ENCODE measurements at places on chromosomes 11 and 22.

DNA sequence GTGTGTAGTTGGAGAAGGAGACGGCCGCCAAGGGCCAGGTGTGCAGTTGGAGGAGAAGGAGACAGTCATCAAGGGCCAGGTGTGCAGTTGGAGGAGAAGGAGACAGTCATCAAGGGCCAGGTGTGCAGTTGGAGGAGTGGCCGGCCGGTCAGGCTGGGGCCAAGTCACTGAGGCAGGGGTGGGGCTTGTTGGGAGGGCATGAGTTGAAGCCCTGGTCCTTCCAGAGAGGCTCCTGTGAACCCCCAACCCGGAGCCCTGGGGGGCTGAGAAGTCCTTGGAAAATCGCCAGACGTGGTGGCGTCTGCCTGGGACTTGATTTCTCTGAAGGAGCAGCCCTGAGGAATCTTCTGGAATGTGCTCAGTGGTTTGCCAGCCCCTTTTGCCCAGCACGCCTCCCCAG lies 1320.5 kb downstream of the BRD1 start:
- DNase-seq: no peak

GRCh38 chr11:11966354-11966741 lies 42.1 kb downstream of the DKK3 start:
- DNase-seq: no peak

- DNase-seq: no peak
Observed at GRCh38 chr22:30864441-30865420, 103.8 kb downstream of the MORC2 start.

DNA sequence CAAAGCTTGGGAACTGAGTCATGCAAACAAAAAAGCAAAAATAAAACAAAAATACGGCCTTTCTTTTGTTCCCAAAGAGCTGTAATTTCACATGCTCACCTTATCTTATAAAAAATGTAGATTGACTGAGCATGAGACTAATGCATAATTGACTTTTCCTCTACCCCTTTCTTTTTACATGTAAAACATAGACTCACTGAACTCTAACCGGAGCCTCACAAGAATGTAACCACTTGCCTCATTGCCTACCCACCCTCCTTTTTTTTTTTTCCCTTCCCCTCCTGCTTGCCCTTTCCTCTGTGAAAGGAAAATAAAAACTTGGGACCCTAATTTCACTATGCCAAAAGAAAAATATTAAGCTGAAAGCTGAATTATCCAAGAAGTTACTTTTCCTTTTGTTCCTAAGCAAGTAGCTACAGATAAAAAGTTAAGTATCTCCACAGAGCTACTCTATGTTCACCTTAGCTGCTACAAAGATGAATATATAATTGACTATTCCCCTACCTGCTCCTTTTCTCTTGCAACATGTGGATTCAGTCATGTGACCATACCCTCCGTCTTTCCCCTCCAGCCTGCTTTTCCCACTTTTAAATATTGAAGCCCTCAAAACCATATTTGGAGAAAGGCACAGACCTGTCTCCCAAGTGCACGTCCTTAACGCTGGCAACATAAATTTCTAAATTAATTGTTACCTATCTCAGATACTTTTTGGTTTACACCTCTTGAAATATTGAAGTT lies 39.6 kb upstream of the WEE1 start:
- no peak for DNase-seq

GRCh38 chr11:65401073-65401802 lies 14.8 kb downstream of the FRMD8 start:
- no peak for DNase-seq

All from SW 1271 (cell line).